SW 1271 (cell line): ENCODE measurements at places on chromosomes 5 and 9.

GRCh38 chr9:137293482-137294090 is 8.5 kb downstream of the NRARP start:
- DNase-seq: no peak

GRCh38 chr9:113620377-113621161 is 157.0 kb downstream of the RGS3 start:
- DNase-seq: peak; percentile 95

DNA sequence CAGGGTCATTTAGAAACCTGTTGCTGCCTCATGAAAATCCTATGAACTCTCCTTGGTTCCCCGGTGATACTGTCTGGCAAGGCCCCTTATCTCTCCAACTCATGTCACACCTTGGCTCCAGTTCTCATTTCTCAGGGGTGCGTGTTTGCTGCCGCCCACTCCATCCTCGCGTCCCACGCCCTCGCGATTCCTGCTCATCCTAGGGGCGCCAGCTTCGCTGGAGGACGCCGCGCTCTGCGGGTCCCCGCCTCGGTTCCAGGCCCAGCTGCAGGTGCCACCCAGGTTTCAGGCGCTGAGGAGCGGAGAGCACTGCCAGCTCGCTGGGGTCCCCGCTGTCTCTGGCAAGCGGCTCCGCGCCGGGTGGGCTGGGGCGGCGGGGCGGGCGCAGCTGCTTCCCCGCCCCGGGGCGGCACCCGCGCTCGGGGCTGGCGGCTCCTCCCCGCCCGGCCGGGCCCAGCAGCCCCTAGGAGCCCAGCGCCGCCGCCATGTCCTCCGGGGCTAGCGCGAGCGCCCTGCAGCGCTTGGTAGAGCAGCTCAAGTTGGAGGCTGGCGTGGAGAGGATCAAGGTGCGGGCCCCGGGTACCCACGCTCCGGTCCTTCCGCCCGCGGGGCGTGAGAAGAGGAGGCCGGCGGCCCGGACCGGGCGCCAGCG is at the start of gene GNG10:
Gene GNG10 (plus strand): TSS at position 456 of the 652 bp plus-strand sequence. CDS start 30 bp downstream, at position 486.
- peak; percentile 62 for DNase-seq

- DNase-seq: no peak
Observed at GRCh38 chr9:81083854-81084512, 605.4 kb downstream of the TLE1 start.

GRCh38 chr5:40521108-40521785 is 158.5 kb upstream of the PTGER4 start:
- no peak for DNase-seq

GRCh38 chr5:56494300-56494731 is 261.2 kb upstream of the ANKRD55 start:
- no peak for DNase-seq

DNA sequence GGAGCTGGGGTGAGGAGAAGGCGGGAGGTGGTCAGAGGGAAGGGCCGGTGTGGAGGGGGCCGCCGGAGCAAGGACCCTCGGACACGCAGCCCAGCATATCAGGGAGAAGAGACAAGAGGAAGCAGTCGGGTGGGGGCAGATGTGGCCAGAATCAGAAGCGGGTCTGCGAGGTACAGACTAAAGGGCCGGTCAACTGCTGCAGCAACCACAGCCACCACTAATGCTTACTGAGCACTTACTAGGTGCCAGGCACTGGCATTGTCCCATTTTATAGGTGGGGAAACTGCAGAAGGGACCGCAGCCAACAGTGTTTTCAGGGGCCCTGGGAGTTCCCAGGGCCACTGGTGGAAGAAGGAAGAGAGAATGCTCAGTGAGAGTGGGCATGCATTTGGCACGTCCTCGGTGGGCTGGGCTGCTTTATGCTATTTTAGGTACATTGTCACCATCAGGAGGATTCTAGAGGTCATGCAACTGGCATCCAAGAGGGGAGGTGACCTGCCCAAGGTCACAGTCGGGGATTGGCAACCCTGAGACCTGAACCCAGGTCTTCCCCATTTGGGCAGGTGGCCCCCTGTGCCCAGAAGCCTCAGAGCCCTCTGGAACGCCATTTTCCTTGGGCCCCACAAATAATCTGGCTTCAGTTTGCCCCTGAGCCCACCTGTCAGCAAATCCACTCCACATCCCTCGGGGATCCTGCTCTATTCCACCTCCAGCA is 53.4 kb downstream of the DUSP1 start:
- no peak for DNase-seq

- DNase-seq: no peak
Observed at GRCh38 chr9:27506981-27507380, 17.1 kb upstream of the IFNK start.

- DNase-seq: no peak
Observed at GRCh38 chr9:128575916-128576315, 23.5 kb downstream of the SPTAN1 start.

DNA sequence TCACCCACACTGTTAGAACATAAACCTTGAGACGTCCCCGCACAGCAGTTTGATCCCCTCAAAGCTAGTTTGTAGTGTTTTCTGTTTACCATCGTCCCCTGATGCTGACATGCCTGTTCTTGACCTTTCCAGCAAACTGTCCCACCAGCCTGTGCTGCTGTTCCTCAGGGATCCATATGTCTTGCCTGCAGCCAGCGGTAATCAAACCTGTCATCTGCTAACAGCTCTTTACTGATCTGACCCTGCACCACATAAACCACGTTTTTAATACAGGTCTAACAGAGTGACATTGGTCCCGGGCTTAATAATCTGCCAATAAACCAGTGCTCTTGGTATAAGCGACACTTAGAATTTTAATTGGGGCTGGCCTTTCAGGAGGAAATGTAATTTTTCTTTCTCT is 34.7 kb downstream of the PPIC start:
- DNase-seq: no peak

DNA sequence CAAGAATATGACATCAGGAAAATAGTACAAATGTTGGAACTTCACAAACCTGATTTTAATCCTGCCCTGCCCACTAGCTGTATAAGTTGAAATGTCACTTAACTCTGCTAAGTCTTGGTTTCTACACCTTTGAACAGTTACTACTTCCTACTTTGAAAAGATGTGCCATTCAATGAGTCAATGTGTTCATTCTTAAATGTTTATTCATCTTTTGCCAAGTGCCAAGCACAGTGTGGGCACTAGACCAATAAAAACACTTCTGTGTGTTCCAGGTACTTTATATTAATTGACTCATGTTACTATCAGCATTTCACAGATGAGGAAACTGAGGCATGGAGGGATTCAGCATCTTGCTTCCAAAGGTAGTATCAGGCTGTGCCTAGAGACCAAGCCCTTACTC is 12.8 kb downstream of the PDCL start:
- DNase-seq: no peak

DNA sequence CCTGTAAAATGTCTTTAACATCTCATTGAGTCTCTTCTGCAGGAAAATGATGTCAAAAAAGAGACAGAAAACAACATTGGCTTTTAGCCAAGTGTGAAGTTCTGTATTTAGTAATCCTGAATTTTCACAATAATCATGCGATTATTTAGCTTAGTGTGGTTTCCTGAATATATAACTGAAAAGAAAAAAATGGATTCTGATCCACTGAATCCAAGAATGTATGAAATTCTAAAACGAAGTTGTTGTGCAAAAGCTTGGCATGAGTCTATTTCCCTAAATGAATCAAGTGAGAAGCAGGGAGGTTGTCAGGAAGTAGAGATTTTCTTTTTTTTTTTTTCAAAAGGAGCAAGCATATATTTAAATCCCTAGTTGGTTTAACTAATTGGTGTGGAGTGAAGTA is 145.9 kb upstream of the CDH6 start:
- no peak for DNase-seq

- no peak for DNase-seq
Observed at GRCh38 chr5:167952278-167952995, 339.0 kb upstream of the WWC1 start.

- no peak for DNase-seq
Observed at GRCh38 chr9:76798527-76798926, 34.3 kb downstream of the PCA3 start.

DNA sequence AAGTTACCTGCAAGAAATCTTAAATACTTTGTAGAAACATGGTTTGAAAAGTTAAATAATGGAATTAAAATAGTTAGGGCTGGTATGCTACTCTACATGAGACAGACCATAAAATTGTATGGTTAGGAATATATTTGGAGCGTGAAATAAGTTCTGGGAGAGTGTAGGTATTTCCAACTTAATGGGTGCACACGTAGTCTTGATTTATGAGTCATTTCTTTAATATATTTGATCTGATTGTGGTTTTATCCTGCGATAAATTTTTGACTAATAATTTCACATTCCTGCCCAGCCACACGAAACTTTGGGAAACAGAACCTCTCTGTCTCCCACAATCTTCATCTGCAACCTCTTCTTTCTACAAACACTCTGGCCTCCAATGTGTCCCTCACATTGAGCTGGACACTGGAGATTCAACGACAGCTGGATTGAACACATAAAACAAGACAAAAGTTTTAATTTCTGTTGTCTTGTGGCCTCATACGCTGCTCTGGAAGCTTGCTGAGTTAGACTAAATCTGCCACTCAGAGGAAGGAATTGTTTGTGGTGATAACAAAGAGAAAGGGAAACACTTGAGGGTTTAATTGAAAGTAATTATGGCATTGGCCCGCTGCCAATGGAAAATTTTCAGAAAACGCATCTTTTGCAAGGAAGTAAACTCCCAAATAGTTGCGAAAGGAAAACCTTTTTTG is 201.8 kb upstream of the ZNF608 start:
- DNase-seq: no peak

DNA sequence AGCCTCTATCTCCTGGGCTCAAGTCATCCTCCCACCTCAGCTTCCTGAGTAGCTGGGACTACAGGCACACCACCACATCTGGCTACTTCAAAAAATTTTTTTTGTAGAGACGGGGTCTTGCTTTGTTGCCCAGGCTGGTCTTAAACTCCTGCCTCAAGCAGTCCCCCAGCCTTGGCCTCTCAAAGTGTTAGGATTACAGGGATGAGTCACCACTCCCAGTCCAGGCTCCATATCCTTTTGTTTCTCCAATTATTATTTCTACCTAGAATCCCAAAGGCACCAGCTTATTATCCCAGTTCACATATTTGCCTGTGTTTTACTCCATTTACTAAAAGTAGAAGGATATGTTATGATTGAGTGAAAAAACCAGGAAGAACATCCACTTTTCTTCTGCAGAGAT is 84.9 kb downstream of the TEK start:
- DNase-seq: no peak

GRCh38 chr5:163529698-163530097 is 24.3 kb downstream of the MAT2B start:
- DNase-seq: no peak

DNA sequence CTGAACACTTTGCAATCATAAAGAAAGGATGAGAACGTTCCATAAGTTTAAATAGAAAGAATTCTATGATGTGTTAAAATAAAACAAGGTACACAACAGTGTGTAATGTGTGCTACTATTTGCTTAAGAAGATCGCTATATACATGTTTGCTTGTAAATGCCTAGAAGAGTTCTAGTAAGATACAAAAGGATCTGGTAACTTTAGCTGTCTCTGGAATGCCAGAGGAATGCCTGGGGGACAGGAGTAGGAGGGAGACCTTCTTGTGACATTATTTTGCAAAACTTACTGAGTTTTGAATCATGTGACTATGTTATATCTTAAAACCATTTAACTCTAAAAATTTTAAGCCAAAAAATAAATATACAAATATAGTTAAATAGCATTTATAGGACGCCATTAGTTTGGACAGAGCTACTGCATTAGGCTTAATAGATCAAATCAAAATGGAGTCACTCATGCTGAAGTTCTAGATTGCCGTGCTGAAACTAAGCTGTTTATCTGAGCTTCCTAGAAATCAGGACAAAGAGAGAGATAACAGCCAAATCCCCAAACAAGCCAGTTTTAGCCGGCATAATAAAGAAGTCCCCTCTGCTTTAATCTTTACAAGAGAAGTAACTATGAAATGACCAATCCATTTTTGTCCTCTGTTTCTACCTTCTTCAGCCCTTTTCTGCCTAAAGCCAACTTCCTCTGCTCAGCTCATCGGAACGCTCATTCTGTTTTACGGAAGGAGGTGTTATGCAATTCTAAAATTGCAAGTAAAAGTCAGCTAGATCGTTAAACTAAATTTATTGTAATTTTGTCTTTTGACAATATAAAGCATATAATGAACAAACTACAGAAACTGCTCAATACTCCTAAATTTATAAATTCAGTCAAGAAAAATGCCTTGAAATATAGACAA is 44.8 kb downstream of the LIX1 start:
- DNase-seq: no peak

- DNase-seq: no peak
Observed at GRCh38 chr5:138950421-138951031, 75.4 kb upstream of the LRRTM2 start.

GRCh38 chr9:74948937-74949336 is 3.8 kb downstream of the C9orf40 start:
- DNase-seq: no peak

- DNase-seq: no peak
Observed at GRCh38 chr5:17897776-17898175, 263.5 kb downstream of the TAF11L14 start.

DNA sequence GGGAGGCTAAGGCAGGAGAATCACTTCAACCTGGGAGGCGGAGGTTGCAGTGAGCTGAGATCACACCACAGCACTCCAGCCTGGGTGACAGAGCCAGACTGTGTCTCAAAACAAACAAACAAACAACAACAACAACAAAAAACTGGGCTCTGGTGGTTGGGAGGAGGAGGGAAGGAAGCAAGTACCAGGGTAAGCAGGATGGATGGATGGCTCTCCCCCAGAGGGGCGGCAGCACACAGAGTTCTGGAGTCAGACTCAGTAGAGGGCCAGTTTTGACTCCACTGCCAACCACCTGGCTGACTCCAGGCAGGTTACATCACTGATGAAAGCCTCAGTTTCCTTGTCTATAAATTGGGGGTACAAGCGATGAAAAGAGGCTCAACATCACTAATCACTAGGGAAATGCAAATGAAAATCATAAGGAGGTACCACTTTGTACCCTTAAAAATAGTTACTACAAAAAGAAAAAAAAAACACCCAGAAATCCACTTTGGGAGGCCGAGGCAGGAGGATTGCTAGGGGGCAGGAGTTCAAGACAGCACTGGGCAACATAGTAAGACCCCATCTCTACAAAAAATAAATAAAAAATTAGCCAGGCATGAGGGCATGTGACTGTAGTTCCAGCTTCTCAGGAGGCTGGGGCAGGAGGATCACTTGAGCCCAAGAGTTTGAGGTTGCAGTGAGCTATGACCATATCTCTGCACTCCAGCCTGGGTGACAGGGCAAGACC is 3.2 kb downstream of the SLC22A4 start:
- DNase-seq: no peak

DNA sequence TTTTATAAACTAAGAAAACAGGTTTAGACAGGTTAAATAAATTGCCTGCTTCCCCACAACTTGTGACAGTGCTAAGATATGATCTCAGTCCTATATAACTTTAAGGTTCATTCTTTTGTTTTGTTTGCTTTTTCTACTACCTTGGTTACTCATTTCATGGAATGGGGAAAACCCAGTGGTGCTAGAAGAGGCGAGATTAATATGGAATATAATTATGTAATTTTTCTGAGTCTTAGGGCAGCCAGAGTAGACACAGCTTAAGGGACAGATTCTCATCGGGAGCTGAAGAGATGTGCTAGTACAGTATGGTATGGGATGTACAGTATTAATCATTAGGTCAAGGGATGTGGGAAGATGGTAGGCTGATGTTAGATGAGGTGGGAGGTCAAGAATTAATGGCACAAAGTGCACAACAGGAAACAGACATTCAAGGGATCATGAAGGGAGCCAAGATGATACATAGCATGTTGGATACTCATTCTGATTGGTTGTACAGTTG is 6.2 kb downstream of the TRIM32 start:
- DNase-seq: no peak

GRCh38 chr9:2481216-2481615 is 140.4 kb upstream of the VLDLR start:
- DNase-seq: no peak
